Esophagus muscularis mucosa (tissue), 4 donors: ENCODE measurements at places on chromosomes 1 and 21. TPM values are rescaled to one million over a fixed set of nuclear protein-coding genes. Genes with fewer than 3 reads are reported as not detected.

The OR10Z1 gene
- total RNA-seq: not detected

The ZC3H12A gene
- total RNA-seq: 10.5 TPM

The RUNX1 gene
- total RNA-seq: 7.5 TPM

The SYNC gene
- total RNA-seq: 117 TPM

The LAPTM5 gene
- total RNA-seq: 37.0 TPM

The TCHH gene
- total RNA-seq: 0.50 TPM

The S100B gene
- 28.1 TPM for total RNA-seq

The CRYAA gene
- not detected for total RNA-seq

The JAM2 gene
- total RNA-seq: 51.1 TPM

The EDN2 gene
- total RNA-seq: 0.40 TPM

DNA sequence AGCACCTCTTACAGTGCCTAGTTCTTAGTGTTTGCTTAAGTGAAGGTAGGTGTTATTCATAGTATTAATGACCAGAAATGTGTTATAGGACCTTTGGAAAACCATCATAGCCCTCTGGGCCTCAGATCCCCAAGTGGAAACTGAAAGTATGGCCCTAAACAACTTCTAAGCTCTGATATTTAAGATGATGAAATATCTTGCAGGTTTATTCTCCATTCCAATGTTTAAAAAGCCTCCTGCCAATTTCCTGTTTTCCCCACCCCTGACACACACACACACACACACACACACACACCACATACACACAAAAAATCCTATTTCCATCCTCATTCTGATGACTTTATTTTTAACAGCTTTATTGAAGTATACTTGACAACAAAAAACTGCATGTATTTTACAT is 108.2 kb downstream of the DIRAS3 start:
- no peaks in the 10 kb centered on the region for H3K27me3 ChIP-seq
- H3K4me3 ChIP-seq: no peak overlapping the region
- no peak overlapping the region for H3K27ac ChIP-seq
- no peaks in the 10 kb centered on the region for H3K36me3 ChIP-seq
- DNase-seq: peak; percentile 29

GRCh38 chr1:3890389-3891328 is 9.4 kb downstream of the C1orf174 start:
- no peaks in the 10 kb centered on the region for H3K27me3 ChIP-seq
- no peak for DNase-seq
- peaks cover 57% of the 10 kb centered on the region for H3K36me3 ChIP-seq
- H3K27ac ChIP-seq: no peak overlapping the region
- no peak overlapping the region for H3K4me3 ChIP-seq
- peaks cover 34% of the 10 kb centered on the region for H3K4me1 ChIP-seq

DNA sequence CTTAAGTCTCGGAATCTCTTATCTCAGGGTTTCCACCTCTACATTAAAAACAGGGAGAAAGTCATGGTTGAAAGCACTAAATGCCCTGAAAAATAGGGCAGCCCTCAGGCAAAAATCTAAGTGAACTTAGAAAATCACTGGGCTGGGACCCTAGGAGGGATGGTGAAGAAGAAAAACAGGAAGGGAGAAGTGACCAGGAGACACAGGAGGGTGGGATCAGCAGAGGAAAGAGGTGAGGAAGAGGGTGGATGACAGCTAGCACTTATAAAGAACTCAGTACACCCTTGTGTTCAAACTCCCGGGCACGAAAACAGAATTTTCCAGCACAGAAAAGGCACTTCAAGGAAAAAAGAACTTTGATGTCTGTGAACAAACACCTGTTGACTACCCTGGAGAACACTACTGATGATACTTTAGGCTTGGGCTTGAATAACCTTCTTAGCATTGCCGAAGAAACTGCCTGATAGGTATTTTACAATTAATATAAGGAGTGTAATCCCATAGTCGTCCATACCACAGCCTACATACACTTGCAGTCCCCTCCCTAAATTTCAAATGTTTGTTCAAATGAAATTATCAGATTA is 2.0 kb downstream of the CHML start:
- no peak overlapping the region for H3K27ac ChIP-seq
- H3K36me3 ChIP-seq: no peaks in the 10 kb centered on the region
- no peak for DNase-seq
- no peaks in the 10 kb centered on the region for H3K27me3 ChIP-seq

- H3K4me1 ChIP-seq: peaks cover 98% of the 10 kb centered on the region
- no peaks in the 10 kb centered on the region for H3K36me3 ChIP-seq
- no peak for DNase-seq
- H3K27me3 ChIP-seq: no peaks in the 10 kb centered on the region
Observed at GRCh38 chr1:19438516-19439195, 46.7 kb downstream of the CAPZB start.

DNA sequence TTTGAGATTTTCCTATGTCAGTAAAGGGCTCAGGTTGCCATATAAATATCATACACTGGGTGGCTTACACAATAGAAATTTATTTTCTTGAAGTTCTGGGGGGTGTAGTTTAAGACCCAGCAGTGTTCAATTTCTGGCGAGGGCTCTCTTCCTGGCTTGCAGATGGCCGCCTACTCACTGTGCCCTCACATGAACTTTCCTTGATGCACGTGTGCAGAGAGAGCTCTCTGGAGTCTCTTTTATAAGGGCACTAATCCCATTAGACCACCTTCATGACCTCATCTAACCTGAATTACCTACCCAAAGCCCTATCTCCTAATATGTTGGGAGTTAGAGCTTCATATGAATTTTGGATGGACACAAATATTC is 21.1 kb downstream of the TMEM51 start:
- H3K36me3 ChIP-seq: no peaks in the 10 kb centered on the region
- H3K4me1 ChIP-seq: peaks cover 8% of the 10 kb centered on the region
- no peaks in the 10 kb centered on the region for H3K27me3 ChIP-seq
- H3K4me3 ChIP-seq: no peak overlapping the region
- H3K27ac ChIP-seq: no peak overlapping the region

GRCh38 chr1:10059342-10059718 is 26.6 kb downstream of the UBE4B start:
- DNase-seq: no peak
- H3K4me3 ChIP-seq: no peak overlapping the region
- no peaks in the 10 kb centered on the region for H3K36me3 ChIP-seq
- H3K4me1 ChIP-seq: peaks cover 65% of the 10 kb centered on the region
- peak overlapping the region; percentile 42 for H3K27ac ChIP-seq

DNA sequence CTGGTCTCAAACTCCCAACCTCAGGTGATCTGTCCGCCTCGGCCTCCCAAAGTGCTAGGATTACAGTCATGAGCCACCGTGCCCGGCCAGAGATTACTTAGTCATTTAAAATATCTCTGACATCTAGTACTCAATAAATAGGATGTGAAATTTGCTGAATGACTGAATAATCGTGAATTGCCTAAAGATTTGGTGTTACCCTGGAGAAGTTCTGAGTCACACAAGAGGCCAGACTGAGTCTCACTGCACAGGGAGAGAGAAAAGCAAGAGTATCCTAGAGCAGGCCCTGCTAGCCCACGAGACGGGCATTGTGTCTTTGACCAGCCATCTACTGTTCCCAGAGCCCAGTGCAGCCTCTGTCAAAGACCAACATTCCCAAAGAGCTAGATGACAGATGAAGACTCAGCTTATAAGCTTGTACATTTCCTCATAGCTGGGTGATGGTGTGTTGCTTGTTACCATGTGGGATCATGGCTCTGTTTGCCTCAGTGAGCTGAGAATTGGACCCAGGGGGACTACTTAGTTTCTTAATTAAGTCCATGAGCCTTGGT is 5.6 kb upstream of the EIF4G3 start:
- H3K27ac ChIP-seq: no peak overlapping the region
- no peak overlapping the region for H3K4me3 ChIP-seq
- DNase-seq: no peak
- no peaks in the 10 kb centered on the region for H3K27me3 ChIP-seq
- no peaks in the 10 kb centered on the region for H3K36me3 ChIP-seq
- peaks cover 3% of the 10 kb centered on the region for H3K4me1 ChIP-seq

GRCh38 chr1:246155923-246156322 is 351.2 kb downstream of the SMYD3 start:
- no peaks in the 10 kb centered on the region for H3K36me3 ChIP-seq
- no peaks in the 10 kb centered on the region for H3K27me3 ChIP-seq
- H3K27ac ChIP-seq: no peak overlapping the region
- DNase-seq: no peak
- no peak overlapping the region for H3K4me3 ChIP-seq
- H3K4me1 ChIP-seq: no peaks in the 10 kb centered on the region

GRCh38 chr1:95384567-95384966 is 150.6 kb downstream of the RWDD3 start:
- no peaks in the 10 kb centered on the region for H3K36me3 ChIP-seq
- H3K27me3 ChIP-seq: no peaks in the 10 kb centered on the region
- no peak overlapping the region for H3K27ac ChIP-seq
- no peak overlapping the region for H3K4me3 ChIP-seq
- no peak for DNase-seq
- H3K4me1 ChIP-seq: no peaks in the 10 kb centered on the region

GRCh38 chr1:114315631-114316030 is 162.0 kb upstream of the SYT6 start:
- no peaks in the 10 kb centered on the region for H3K27me3 ChIP-seq
- H3K4me1 ChIP-seq: peaks cover 7% of the 10 kb centered on the region
- H3K27ac ChIP-seq: no peak overlapping the region
- no peak overlapping the region for H3K4me3 ChIP-seq
- DNase-seq: peak; percentile 31
- no peaks in the 10 kb centered on the region for H3K36me3 ChIP-seq

- H3K4me1 ChIP-seq: no peaks in the 10 kb centered on the region
- no peak overlapping the region for H3K27ac ChIP-seq
- H3K4me3 ChIP-seq: no peak overlapping the region
- DNase-seq: no peak
- peaks cover 59% of the 10 kb centered on the region for H3K27me3 ChIP-seq
Observed at GRCh38 chr1:30277415-30277814, 446.0 kb downstream of the MATN1 start.

- no peak overlapping the region for H3K27ac ChIP-seq
- H3K36me3 ChIP-seq: no peaks in the 10 kb centered on the region
- no peak overlapping the region for H3K4me3 ChIP-seq
- peaks cover 5% of the 10 kb centered on the region for H3K4me1 ChIP-seq
- no peak for DNase-seq
Observed at GRCh38 chr1:67345556-67345955, 37.9 kb downstream of the IL12RB2 start.

GRCh38 chr1:221910222-221910621 is 168.3 kb upstream of the DUSP10 start:
- H3K36me3 ChIP-seq: no peaks in the 10 kb centered on the region
- H3K4me3 ChIP-seq: no peak overlapping the region
- no peak overlapping the region for H3K27ac ChIP-seq
- DNase-seq: no peak
- H3K4me1 ChIP-seq: no peaks in the 10 kb centered on the region
- H3K27me3 ChIP-seq: no peaks in the 10 kb centered on the region

- no peak overlapping the region for H3K27ac ChIP-seq
- H3K4me1 ChIP-seq: no peaks in the 10 kb centered on the region
- no peaks in the 10 kb centered on the region for H3K36me3 ChIP-seq
Observed at GRCh38 chr1:166270476-166271150, 103.8 kb upstream of the FAM78B start.

DNA sequence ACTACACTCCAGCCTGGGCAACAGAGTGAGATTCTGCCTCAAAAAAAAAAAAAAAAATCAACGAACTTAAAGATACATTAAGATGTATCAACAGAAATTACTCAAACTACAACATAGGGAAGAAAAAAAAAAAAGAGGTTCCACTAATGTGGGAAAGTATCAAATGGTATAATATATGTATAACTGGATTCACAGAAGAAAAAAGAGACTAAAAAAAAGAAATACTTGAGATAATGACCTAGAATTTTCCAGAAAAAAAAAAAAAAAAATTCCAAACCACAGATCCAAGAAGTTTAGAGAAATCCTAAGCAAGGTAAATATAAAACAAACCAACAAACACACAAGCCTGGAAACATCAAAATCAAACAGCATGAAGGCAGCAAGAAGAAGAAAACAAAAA is 45.5 kb downstream of the EIF4G3 start:
- H3K27ac ChIP-seq: no peak overlapping the region
- no peaks in the 10 kb centered on the region for H3K36me3 ChIP-seq
- peaks cover 6% of the 10 kb centered on the region for H3K4me1 ChIP-seq
- no peak for DNase-seq
- H3K27me3 ChIP-seq: no peaks in the 10 kb centered on the region

GRCh38 chr1:86365896-86366295 is 30.2 kb downstream of the ODF2L start:
- H3K36me3 ChIP-seq: peaks cover 7% of the 10 kb centered on the region
- H3K4me3 ChIP-seq: no peak overlapping the region
- DNase-seq: no peak

DNA sequence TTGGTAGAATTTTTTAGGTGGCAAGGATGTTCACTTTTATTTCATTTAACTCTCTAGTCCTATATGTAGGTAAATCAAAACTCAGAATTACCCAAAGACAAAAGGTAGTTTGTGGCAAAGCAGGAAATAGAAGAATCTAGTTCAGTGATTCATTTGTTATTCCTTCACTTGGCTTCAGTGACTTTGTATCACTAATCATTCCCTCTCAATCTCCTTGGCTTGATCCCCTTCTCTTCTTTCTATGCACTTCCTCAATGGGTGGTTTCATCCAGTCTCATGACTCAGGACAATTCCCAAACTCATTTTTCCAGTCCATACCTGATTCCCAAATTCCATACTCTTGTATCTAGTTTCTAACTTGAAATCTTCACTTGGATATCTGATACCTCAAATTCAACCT is 64.9 kb downstream of the PRKACB start:
- no peaks in the 10 kb centered on the region for H3K4me1 ChIP-seq
- no peak for DNase-seq
- H3K27me3 ChIP-seq: no peaks in the 10 kb centered on the region
- no peak overlapping the region for H3K27ac ChIP-seq
- H3K36me3 ChIP-seq: peaks cover 4% of the 10 kb centered on the region

- H3K4me3 ChIP-seq: peak overlapping the region; percentile 23
- peak overlapping the region; percentile 56 for H3K27ac ChIP-seq
- DNase-seq: no peak
- peaks cover 14% of the 10 kb centered on the region for H3K4me1 ChIP-seq
Observed at GRCh38 chr1:24151175-24151533, 8.2 kb upstream of the IL22RA1 start.

GRCh38 chr1:62384276-62385005 is 52.4 kb upstream of the USP1 start:
- DNase-seq: no peak
- no peaks in the 10 kb centered on the region for H3K27me3 ChIP-seq
- H3K4me1 ChIP-seq: no peaks in the 10 kb centered on the region

DNA sequence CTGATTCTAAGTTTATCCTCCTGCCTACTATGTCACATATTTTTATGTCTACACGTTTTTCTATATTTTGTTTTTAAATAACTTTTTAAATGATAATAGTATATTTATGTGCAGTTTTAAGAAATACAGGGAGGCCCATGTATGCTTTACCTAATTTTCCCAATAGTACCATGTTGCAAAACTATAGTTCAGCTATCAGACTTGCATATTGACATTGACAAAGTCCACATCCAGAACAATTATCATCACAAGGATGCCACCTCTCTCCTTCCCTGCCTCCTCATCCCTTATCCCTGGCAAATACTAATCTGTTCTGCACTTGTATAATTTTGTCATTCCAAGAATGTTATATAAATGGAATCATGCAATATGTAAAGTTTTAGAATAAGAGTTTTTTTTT is 90.9 kb downstream of the CRB1 start:
- no peaks in the 10 kb centered on the region for H3K27me3 ChIP-seq
- H3K4me1 ChIP-seq: no peaks in the 10 kb centered on the region
- DNase-seq: no peak
- H3K36me3 ChIP-seq: no peaks in the 10 kb centered on the region
- H3K4me3 ChIP-seq: no peak overlapping the region
